ENCODE measurements at places on chromosomes 3 and 15.

GRCh38 chr15:73870700-73871408 lies 2.5 kb upstream of the TBC1D21 start:
- DNase-seq = no peak

DNA sequence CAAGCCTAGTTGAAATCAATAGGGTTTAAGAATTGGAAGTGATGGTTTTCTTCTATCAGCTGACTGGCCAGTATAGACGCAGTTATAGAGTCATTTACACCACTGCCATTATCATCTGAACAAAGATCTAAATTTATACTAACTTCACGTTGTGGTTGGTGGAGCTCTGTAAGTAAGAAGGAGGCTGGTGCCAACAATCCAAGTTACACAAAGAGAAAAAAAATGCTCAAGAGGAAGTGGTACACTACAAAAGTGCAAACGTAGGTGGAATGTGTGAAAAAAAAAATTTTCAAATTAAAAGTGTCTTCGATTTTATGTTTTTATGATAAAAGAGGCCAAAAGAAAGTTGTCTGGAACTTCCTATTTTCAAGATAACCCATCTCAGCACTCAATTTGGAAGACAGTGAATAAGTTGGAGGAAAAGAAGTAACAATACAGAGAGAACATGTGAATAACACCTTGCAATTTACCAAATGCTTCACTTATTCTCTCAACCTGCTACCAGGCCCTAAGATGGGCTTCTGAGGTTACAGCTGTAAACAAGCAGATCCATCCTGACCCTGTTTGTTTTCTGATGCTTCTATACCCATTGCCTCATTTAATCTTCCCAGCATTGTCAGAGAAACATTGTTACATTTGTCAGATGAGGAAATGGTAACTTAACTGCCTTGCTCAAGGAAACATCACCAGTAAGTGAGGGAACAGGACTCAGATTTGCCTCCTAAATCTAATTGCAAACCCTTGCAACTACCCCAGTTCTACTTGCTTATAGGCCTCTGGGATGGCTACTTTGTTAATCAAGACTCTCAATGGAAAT lies 12.0 kb upstream of the TASOR start:
- DNase-seq = no peak

- DNase-seq = no peak
Observed at GRCh38 chr3:171972871-171973348, 66.5 kb upstream of the FNDC3B start.

DNA sequence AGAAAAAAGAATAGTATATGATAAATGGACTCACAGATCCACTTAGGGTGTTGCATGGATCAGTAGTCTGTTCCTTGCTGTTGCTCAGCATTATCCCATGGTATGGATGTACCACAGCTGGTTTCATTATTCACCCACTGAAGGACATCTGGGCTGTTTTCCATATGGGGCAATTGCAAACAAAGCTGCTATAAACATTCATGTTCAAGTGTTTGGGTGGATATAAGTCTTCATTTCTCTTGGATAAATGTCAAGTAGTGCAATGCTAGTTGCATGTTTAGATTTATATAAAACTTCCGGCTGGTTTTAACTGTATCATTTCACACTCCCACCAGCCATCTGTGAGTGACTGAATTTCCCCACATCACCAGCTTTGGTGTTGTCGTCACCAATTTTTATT lies 137.7 kb downstream of the ASB7 start:
- no peak for DNase-seq

GRCh38 chr3:88105325-88105724 lies 44.4 kb upstream of the C3orf38 start:
- no peak for DNase-seq

DNA sequence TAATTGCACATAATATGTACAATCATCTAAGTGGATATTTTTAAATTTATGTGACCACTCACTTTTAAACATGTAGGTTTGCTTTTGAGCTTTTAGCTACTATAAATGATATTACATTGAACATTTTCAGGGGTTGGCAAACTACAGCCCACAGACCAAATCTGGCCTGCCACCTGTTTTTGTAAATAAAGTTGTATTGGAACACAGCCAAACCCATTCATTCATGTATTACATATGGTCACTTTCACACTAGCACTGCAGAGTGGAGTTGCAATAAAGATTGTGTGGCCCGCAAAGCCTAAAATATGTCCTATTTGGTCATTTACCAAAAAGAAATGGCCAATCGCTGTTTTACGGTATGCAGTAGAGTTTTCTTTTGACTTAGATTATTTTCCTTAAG lies 21.2 kb downstream of the CMTM7 start:
- no peak for DNase-seq

DNA sequence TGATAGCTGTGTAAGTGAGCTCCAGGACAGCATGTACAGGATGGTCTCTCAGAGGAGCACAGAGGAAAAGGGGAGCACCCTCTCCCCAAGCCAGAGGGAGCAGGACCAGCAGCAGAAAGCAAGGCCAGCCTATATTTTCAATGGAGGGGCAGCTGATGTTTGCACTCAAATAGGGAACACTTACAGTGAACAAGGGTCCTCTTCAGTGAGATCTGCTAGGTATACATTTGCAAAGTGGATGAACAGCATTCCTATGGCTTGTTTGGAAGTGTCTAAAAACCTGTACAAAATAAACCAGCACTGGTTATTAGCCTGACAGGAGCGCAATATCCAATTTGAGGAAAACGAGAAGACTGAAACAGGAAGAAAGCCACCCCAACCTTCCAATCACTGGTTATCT lies 17.6 kb upstream of the MUSTN1 start:
- DNase-seq = no peak

GRCh38 chr3:174158674-174159073 lies 700.5 kb upstream of the NAALADL2 start:
- DNase-seq = no peak

GRCh38 chr3:39809181-39809994 lies at the start of gene MYRIP:
TSS of gene MYRIP (plus strand) at chr3:39809609. CDS start at chr3:39900817, 91,208 bp downstream.
- DNase-seq = peak; percentile 55

DNA sequence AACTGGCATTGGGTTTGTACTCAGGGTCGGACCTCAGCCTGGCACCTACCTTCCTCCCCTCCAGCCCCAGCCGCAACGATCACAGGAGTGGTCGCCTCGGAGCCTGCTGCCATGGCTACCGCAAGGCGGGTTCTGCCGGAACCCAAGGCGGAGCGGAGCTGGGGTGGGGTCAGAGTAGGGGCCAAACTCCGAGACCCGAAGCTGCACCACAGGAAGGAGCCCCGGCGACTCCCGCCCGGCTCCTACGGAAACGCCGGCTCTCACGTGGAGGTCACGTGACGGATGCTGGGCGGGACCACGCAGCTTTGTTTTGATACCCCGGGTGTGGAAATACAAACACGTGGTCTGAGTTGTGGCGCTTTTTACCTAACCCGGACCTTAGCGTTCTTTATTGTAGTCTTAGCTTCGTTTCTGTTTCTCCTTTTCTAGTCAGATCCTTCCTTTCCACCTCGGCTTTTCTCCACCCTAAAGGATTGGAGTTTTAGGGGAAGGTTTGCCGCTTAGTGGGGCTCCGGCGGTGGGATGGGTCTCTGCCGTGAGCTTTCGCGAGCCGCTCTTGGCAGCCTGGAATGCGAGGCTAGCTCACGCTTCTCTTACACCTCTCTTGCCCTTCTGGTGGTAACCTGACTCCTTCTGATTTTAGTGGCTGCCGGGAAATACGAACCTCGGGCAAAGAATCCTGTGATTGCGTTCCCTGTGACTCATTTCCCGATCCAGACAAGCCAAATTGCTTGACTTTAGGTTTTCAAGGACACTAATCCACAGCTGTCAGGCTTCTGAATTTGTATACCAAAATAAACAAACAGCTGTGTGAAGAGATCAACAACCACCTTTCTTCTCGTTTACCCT lies at the start of gene HSPBAP1:
TSS of gene HSPBAP1 (minus strand) at position 264 of the 849 bp plus-strand sequence. CDS start at position 113, 151 bp downstream.
- peak; percentile 90 for DNase-seq

DNA sequence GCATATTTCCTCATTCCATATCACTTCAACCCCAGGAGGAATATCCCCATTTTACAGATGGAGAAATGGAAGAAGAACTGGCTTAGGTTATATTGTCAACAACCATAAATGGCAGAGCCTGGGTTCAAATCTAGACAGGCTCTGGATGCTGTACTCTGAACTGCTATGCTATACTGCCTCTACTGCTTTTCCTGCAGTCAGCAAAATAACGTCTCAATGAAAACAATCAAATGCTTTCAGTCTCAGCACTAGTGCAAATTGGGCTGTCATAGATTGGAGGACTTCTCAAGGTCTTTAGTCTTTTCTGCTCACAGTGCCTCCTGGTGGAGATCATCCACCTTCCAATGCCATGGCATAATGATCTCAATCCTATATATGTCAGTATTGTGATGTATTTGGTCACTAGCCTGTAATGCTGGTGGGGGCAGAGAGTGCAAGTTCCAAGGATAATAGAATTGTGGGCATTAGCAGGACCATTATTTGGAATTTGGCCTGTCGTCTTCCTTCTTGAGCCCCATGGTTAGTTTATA lies 285.0 kb downstream of the CLSTN2 start:
- DNase-seq = no peak

- DNase-seq = no peak
Observed at GRCh38 chr3:119609301-119609700, 11.6 kb downstream of the PLA1A start.

GRCh38 chr15:31365032-31365654 lies 38.5 kb downstream of the KLF13 start:
- no peak for DNase-seq

- DNase-seq = no peak
Observed at GRCh38 chr3:194326192-194326967, 24.7 kb downstream of the CPN2 start.

DNA sequence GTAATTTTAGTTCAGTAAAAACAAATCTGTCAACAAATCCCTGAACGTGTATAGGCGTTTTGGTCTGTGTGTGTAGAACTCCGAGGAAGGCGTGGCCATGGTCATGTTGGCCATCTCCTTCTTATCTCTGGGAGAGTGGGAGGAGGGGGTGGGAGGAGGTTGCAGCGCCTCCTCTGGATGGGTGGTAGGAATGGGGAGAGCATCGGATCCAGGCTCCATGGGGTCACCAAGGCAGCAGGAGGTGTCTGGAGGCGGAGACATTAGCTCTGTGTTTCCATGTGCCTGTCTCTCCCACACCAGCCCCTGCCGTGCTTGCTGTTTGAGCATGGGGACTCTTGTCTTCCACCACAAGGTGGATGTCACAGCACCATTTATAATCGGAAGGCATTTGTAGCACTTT lies 34.5 kb upstream of the TRPM1 start:
- DNase-seq = no peak

DNA sequence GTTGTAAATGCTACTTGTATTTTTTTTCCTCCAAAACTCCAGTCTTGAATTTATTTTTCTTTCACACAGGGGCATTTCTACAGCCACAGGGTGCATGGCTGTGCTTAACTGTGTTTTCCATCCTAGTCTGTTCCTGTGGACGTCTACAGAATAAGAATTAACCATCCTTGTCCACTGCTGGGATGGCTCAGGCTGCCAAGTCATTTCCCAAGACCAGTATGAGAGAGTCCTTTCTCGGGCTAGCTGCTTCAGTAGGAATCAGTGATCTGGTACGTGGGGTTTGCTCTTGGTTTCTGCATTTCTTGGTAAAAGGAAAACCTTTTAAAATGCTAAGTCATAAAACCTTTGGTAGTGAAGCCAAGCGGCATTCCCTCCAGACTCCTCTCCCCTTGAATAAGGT lies 29.8 kb downstream of the CHDH start:
- DNase-seq = no peak

DNA sequence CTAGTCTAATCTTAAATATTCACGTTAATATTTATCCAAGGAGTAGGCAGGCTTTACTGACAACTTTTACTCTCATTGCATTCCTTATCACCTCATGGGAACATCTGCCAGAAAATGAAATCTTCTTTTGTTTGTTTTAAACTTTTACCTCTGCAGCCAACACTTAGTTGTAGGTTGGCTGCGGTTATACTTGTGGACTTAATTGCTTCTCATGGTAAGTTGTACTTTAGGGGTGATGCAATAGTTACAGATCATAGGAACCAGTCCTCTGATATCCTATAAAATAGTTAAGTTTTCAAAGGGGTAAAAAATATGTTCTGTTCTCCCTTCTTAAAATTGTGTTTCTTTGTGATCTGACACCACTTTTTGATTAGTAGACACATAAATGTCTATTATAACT lies 321.9 kb downstream of the ZPLD1 start:
- no peak for DNase-seq

DNA sequence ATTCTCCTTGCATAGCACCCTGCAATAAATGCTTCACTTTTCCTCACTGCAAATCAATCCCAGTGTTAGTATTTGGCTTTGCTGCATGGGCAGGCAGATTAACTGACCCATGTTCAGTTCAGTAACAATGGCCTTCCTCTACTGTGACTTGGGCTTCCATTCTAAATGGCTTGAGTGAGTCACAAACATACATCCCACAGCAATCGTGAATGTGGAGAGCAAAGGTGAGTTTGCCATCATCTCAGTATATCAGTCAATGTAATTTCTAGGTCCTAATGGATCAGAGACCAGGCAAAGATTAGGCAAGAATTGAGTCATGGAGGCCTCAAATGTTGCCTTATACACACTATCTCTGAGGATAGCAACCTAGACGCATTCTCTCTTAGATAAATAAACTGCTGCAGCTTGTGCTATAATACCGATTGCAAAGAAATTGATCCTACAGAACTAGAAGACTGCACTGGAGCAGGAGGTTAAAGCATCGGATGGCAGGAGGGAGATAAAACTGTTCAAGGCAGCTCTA lies 8.3 kb upstream of the ATP8B4 start:
- DNase-seq = no peak

GRCh38 chr15:59558851-59559250 lies 52.7 kb upstream of the GCNT3 start:
- peak; percentile 8 for DNase-seq

DNA sequence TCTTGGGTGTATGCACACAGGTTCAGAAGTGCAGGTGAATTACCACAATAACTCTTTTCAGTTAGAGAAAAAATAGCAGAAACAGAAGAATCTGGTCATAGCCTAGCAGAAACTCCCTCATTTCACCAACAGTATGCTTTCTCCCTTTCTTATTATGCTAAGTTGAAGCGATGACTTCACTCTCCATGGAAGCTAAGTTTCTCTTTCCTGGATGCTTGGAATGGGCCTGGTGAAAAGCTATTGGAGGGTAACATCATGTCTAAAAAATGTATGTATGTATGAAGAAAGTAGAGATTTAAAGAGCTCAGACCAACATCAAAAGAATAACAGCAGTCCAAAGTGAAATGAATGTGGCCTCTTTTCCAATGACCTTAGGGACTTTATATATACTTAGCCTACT lies 145.5 kb downstream of the TIGIT start:
- DNase-seq = no peak

DNA sequence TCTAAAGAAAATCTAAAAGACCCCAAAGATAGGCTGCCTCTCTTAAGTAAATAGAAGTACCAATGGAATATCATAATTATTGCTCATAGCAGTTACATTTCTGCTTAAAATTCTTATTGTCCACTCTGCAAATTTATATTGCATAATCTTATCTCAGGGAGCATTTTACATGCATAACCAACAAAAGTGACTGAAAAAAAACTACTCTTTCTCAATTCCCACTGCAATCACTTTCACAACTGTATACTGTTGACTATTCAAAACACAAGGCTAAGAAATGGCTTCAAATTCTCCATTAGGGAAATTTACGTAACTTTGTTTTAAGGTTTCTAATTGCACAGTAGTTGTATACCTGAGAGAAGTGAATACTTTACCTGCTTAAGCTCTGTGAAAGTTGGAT lies 56.3 kb downstream of the HMG20A start:
- DNase-seq = no peak

- DNase-seq = no peak
Observed at GRCh38 chr3:126486360-126486847, 10.7 kb upstream of the ZXDC start.

GRCh38 chr3:183310936-183311335 lies 57.9 kb downstream of the B3GNT5 start:
- DNase-seq = no peak

Data from suppressor macrophage treated with lipopolysaccharide for 1 hour (primary cell).